ENCODE measurements at places on chromosomes 3 and 15. TPM values are rescaled to one million over a fixed set of nuclear protein-coding genes. Genes with fewer than 3 reads are reported as not detected.

The RTP1 gene
- 6.6 TPM for total RNA-seq

GRCh38 chr3:82067420-82067819, 306.0 kb upstream of the GBE1 start:
- H3K4me1 ChIP-seq = no peaks in the 10 kb centered on the region
- no peaks in the 10 kb centered on the region for H3K27me3 ChIP-seq
- DNase-seq = no peak
- no peak overlapping the region for H3K4me3 ChIP-seq

DNA sequence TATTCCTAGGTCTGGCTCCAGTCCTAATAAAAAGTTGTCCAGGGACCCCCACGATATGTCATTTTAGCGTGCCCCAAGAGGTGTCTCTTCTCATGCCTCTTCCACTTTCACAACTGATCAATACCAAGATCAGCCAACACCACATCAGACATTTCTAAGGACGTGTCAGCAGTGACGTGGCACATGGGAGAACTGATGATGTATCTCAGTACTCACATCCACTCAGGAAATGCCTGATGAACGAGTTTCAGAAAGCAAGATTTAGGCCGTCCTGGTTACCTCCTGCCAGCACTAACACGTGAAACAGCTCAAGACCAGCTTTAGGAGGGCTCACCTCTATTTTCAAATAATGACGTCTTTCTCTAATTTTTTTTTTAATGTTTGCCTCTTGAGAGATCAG, 19.6 kb downstream of the VGLL4 start:
- no peak overlapping the region for H3K4me3 ChIP-seq
- H3K4me1 ChIP-seq = no peaks in the 10 kb centered on the region
- H3K27me3 ChIP-seq = no peaks in the 10 kb centered on the region
- no peak overlapping the region for H3K27ac ChIP-seq

DNA sequence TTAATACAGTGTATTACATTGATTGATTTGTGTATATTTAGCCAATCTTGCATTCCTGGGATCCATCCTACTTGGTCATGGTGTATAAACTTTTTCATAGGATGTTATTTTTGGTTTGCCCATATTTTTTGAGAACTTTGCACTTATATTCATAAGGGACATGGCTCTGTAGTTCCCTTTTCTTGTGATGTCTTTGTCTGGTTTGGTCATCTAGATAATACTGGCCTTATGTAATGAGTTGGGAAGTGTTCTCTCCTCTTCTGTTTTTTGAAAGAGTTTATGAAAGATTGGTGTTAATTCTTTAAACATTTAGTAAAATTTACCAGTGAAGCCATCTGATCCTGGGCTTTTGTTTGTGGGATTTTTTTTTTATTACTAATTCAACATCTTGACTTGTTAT, 9.6 kb downstream of the CHST13 start:
- no peaks in the 10 kb centered on the region for H3K4me1 ChIP-seq
- H3K4me3 ChIP-seq = no peak overlapping the region
- H3K27ac ChIP-seq = no peak overlapping the region
- H3K36me3 ChIP-seq = no peaks in the 10 kb centered on the region
- DNase-seq = no peak

DNA sequence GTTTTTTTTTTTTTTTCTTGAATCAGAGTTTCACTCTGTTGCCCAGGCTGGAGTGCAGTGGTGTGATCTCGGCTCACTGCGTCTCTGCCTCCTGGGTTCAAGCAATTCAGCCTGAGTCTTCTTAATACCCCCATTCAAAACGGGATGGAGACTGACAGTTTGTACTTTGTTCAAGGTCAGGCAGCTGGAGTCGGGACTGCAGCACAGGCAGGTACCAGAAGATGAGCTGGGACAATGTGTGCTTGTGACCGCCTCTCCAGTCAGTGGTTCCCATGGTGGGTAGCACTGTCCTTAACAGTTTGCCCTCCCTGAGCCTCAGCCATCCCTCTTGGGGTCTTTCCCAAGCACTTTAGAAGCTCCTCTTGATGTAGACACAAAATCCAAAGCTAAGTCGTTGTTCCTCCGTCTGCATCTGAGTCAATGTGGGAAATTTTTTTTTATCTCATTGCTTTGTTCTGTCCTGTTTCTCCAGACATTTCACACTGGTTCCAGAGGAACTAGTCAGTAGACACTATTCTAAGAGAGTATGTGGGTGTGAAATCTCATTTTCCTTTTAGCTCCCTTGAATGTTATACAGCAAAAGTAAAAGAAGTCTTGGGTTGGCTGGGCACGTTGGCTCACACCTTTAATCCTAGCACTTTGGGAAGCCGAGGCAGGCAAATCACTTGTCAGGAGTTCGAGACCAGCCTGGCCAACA, 5.3 kb upstream of the TTLL13 start:
- H3K4me1 ChIP-seq = no peaks in the 10 kb centered on the region
- DNase-seq = no peak

DNA sequence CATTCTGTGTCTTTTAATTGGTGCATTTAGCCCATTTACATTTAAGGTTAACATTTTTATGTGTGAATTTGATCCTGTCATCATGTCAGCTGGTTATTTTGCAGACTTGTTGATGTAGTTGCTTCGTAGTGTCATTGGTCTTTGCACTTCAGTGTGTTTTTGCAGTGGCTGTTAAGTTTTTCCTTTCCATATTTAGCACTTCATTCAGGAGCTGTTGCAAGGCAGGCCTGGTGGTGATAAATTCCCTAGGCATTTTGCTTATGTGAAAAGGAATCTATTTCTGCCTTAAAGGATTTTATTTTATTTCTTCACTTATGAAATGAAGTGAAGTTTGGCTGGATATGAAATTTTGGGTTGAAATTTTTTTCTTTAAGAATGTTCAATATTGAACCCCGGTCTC, 70.2 kb upstream of the CD96 start:
- no peak overlapping the region for H3K4me3 ChIP-seq
- H3K27ac ChIP-seq = no peak overlapping the region
- H3K36me3 ChIP-seq = peaks cover 5% of the 10 kb centered on the region
- no peak for DNase-seq

Data from H9 (cell line).